Cardiac ventricle fibroblast (primary cell): ENCODE measurements at places on chromosomes 5 and 9. TPM values are rescaled to one million over a fixed set of nuclear protein-coding genes. Genes with fewer than 3 reads are reported as not detected.

The FAM163B gene
- 0.15 and 0.81 TPM in 2 replicates for total RNA-seq

The PCDHB5 gene
- 1.1 and 2.2 TPM in 2 replicates for total RNA-seq

The IL31RA gene
- total RNA-seq: 0.20 and 0.31 TPM in 2 replicates

The QRFP gene
- total RNA-seq: not detected in 2 replicates

The GRIA1 gene
- total RNA-seq: not detected in 2 replicates

The INSL6 gene
- not detected in 2 replicates for total RNA-seq

The C9 gene
- total RNA-seq: not detected in 2 replicates

The LRRC19 gene
- not detected in 2 replicates for total RNA-seq
